Breast epithelium (tissue), 4 donors: ENCODE measurements at places on chromosomes 7 and 10.

GRCh38 chr10:112362833-112363232 is 11.1 kb upstream of the ACSL5 start:
- DNase-seq: peak; percentile 34

GRCh38 chr10:106873770-106874603 is 290.5 kb downstream of the SORCS1 start:
- DNase-seq: no peak

GRCh38 chr7:1255817-1256340 is 23.2 kb downstream of the UNCX start:
- DNase-seq: no peak

- no peak for DNase-seq
Observed at GRCh38 chr7:16921644-16922257, 40.0 kb upstream of the AGR3 start.

DNA sequence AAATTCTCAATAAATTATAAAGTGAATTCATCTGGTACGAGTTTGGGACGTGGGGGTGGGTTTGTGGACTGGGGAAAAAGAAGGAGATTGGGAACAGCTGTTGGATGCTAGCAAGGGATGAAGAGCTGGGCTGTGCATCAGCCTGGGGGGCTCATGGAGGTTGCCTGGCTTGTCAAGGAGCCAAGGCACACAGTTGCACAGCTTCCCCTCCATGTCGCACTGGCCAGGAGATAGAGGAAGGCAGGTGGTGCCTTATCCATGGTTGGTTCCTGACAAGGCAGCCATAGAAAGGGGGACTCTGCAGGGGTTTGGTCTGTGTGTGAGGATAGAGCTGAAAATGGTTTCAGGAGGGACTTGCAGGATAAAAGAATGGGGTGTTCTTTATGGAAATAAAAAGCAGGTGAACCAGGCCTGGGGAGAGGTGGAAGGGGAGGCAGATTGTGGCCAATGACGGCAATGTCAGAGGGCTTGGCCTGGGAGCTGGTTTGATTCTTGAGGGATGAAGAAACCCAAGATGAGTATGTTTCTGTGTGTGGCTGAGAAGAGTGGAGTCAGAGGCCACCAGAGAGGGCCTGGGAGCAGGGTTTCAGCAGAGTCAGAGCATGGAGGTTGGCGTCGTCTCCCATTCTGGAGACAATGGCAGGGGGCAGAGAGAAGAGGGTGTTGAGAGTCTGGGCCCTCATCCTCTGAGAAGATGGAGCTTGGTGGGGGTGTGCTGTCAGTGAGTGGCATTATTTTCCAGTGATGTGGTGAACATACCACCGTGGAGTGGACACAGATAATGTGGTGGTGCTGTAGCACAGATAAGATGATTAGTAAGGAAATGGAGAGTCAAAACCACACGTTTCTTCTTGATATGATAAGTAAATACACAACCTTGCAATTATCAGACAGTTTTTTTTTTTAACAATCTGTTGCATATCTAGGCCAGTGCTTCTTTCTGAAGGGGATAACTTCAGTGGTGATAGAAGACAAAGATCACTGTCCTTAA is 108.2 kb downstream of the PTPN20 start:
- DNase-seq: no peak

- no peak for DNase-seq
Observed at GRCh38 chr7:32670110-32671025, 175.1 kb downstream of the AVL9 start.

DNA sequence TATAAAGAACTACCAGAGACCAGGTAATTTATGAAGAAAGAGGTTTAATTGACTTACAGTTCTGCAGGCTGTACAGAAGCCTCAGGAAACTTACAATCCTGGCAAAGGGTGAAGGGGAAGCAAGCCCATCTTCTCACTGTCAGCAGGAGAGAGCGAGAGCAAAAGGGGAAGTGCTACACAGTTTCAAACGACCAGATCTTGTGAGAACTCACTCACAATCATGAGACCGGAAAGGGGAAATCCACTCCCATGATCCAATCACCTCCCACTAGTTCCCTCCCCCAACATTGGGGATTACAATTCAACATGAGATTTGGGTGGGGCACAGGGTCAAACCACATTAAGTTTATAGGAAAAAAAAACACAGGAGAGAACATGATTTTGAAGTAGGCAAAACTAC is 222.1 kb upstream of the SHH start:
- DNase-seq: no peak

GRCh38 chr10:50909334-50910014 is 24.0 kb upstream of the A1CF start:
- DNase-seq: no peak

GRCh38 chr10:120735773-120736371 is 115.3 kb upstream of the WDR11 start:
- DNase-seq: no peak
